CMK (cell line): ENCODE measurements at places on chromosomes 4 and X.

DNA sequence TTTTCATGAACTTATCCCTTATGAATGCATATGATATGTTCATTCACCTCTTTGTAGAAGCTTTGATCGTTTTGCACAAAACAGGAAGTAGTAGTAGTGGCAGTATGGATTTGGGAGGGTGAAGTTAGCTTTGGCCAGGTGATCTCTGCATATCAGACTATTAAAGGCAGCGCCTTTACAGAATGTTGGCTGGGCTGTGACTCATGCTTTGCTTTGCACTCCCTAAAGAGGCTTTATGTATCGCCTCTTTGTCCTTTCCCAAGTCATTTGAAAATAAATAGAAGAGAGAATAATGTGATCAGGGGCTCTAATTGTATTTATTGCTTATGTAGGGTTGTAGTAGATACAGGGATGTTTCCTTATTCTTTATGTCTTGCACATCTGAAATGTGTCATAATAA lies 50.4 kb downstream of the SHROOM3 start:
- DNase-seq: no peak

DNA sequence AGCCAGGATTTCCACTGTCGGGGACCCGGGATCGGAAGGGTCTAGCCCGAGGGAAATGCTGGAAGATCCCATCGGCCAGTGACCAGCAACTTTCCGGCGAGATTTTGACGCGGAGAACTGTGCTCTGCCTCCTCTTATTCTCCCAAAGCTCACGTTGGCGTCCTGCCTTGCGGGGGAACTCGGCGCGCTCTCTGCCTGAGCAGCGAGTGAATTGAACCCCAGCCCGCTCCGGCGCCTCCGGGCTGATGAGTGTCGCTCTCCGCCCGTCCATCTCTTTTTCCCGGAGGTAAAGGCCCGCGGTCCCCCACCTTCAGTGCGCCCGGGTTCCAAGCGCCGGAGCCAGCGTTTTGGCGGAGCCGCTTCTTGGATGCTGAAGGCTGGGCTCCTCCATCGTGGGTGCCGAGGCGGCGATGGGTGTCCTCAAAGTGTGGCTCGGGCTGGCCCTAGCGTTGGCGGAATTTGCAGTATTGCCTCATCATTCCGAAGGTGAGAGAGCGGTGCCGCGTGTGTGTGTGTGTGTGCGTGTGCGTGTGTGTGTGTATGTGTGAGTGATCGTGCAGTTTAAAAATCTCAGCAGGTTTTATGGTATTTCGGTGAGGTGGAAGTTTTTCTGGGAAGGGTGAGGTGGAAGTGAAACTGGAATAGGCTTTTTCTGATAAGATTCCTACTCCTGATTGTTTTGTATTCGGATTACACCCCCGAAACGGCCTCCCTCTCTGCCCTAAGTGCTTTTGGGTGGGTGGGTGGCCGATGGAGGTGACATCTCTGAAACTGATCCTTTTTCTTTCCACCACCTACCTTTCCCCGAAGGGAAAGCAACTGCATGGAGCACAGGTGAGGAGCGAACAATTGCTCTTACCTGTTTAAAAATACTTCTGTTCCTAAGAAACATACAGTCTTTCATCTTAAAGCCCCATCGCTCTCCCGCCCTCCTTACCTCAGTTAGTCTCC lies 752 bp downstream of the FRAS1 start:
- DNase-seq: no peak

GRCh38 chrX:108299101-108299591 lies 139.1 kb downstream of the COL4A6 start:
- no peak for DNase-seq

DNA sequence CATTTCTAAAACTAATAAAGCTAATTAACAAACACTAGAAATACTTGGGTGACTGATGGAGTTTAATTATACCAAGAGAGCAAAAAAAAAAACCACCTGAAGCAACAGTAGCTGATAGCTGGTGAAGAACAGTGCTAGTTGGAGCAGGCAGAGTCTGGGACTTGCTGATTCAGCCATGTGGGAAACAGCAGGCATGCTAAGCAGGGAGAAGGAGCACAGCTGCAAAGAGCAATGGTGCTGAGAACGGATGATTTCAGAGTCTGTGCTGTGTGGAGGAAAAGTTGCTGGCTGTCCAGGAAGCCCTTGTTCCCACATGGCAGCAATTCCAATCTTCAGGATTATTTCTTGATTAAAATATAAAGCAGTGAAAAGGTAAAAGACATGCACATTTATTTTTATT lies 68.8 kb downstream of the NPY1R start:
- no peak for DNase-seq

GRCh38 chr4:81503586-81503985 lies 31.9 kb upstream of the RASGEF1B start:
- DNase-seq: no peak

- no peak for DNase-seq
These were observed 15.7 kb downstream of the JADE1 start for GRCh38 chr4:128825226-128825625.

DNA sequence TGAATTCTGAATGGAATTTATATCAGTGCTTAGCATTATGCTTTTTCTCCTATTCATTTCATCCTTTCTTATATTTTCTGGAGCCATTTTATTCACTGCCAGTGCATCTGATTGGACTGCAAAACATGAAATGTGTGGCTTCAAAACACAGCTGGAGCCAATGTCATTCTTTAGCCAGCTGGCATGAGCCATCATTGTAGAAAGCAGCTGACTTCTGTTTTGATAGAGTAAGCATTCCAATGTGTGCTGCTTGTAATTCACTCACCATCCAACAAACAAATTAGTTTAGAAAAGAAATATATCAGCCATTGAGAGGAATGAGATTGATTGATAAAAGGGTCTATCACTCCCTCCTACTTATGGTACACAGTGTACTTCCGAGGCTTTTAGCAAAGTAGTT lies 2616.0 kb downstream of the ARAP2 start:
- no peak for DNase-seq

DNA sequence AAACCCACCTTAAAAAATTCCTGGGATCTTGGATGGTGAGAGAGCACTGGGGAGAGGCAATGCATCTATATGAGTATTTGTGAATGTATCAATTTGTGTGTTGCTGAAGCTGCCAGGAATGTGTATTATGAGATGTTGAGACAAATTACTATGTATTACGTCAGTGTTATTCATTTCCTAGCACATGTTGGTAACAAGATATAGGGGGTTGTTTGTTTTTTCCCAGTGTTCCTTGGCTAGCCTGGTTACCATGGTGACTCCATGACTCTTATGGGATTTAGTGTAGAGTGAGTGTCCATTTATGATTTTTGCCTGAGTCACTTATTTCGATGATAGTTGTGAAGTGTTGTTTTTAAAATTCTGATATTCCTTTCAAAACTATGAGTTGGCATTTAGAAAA lies 65.6 kb downstream of the RAB40A start:
- DNase-seq: no peak

DNA sequence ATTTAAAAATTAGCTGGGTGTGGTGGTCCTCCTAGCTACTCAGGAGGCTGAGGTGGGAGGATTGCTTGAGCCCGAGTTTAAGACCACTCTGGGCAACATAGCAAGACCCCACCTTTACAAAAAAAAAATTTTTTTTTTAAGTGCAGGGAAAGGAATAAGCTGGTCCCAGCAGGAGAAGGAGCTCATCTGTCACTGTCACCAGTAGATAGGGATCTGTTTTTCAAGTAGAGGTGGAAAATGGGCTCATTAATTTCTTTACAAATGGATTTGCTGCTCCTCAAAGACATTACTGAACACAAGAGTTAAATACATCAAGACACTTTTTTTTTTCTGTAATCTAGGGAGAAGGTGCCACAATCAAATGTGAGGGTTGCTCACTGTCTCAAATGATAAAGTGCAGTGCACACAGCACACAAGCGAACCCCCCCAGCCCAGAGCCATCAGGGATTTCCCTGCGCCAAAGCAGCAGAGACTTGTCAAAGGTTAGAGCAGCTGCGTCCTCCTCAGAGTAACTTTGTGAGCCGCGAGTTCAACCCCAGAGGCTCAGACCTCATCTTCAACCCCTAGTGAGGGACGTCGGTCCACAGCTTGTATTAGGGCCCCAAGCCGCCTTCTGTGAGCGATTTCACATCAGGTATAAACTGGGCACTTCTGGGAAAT lies 14.3 kb upstream of the MTNR1A start:
- DNase-seq: no peak

DNA sequence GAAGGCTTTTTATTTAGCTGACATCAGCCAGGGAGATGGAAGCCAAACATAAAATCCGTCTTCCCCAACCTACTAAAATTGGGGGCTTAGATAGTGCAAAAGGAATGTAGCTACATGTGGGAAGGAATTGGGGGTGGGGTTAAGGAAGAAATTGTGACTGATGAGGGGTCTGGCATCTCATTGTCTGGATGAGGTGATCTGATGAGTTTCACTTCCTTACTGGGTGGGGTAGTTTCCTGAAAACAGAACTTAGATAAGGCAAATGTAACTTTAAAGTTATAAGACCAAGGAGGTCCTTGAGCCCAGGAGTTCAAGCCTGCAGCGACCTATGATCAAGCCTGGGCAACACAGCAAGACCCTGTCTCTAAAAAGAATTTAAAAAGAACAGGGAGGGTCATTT lies 105.5 kb upstream of the NEIL3 start:
- no peak for DNase-seq

- DNase-seq: no peak
These were observed 29.6 kb upstream of the RPL34 start for GRCh38 chr4:108590776-108591175.

DNA sequence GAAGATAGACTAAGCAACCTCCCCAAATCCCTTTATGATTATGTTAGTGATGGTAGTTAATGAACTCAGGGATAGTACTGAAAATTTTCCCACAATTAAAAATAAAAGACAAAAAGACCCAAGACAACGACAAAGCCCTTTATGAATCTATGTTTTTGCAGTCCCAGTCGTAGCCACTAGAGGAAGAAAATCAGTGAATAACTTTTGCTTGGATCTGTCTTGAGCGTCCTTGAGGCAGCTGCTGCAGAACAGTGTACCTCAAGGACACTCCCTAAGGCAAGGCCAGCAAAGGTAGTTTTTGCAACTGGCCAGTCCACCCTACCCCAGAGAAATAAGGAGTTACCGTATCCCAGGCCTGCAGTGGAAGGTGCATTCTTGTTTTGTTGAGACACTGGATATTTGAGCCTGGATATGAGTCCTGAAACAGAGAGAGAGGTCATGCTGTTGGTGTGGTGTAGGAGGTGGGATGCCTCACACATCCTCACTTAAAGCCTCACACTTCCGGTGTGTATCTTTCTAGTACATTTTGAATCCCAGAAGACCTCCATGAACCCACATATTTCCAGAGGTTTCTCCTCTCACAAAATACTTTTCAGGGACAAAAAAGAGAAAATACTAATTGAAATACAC lies 8.7 kb upstream of the TIMM8A start:
- DNase-seq: no peak

GRCh38 chr4:94472056-94472826 lies 20.5 kb downstream of the PDLIM5 start:
- DNase-seq: no peak

GRCh38 chr4:17448689-17449088 lies 63.2 kb downstream of the QDPR start:
- DNase-seq: no peak

- no peak for DNase-seq
These were observed 326.6 kb upstream of the F9 start for GRCh38 chrX:139203651-139204570.

- DNase-seq: no peak
These were observed 24.1 kb downstream of the EMCN start for GRCh38 chr4:100493756-100494155.

GRCh38 chr4:78199984-78200383 lies 142.9 kb downstream of the FRAS1 start:
- DNase-seq: no peak

DNA sequence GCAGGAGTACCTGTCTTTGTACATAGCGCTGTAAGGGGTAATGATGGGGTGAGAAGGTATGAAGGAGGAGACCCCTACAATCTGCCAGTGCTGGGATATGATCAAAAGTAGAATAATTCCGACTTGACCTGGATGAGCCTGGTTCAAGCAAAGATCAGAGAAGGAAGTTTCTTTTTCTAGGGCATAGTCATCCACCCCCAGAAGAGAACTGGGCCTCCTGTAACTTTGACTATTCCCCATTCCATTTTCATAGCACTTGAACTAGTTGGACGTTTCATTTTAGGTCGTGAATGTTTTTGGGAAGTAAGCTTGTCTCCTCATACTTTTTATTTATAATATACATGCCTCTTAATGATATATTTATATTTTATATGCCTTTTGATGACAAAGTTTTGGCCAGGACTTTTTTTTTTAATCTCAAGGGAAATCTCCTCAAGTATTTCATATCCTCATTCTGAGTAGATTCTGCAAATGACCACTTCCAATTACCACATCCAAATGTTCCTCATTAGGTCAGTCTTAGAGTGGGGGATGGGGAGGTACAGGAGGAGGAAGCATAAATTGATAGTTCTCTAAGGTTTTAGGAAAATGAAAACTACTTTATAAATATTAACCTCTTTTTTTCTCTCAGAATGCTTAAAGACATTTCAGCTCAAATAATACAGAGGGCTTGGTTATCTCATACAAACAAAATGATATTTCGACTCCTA lies 3.5 kb downstream of the CXorf58 start:
- DNase-seq: no peak

- DNase-seq: no peak
These were observed 152.1 kb downstream of the FMR1NB start for GRCh38 chrX:148133105-148133725.

DNA sequence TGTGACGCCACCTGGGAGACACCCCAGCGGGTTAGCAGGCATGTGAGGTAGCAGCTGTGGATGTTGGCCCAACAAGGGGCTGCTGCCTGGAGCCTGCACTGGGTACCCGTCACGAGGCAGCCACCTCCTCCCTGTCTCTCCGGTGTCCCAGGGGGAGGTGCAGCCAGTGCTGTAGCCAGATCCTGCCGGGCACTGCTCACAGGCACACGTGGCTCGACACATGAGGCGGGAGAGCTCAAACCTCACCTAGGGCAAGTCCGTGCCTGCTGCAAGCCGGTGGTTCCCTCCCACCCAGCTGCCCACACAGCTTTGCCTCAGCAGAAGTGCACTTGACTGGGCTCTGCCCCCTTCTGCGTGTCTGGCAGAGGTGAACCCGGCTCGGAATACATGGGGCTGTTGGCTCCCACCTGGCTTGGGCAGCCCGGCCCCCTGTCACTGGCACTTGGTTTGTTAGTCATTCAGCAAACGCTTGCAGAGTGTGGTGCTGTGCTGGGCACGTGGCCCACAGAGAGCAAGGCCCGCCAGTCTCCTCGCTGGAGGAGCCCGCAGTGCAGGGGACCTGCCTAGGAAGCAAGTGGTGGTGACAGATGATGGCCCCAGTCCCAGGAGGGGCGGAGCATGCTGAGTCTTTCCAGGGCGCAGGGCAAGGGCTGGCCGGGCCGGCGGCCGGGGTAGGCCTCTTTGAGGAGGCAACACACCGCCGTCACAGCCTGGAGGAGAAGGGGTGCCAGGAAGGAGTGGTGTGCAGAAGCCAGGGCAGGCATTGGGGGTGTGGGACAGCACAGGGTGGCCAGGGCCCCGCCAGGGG lies 10.1 kb upstream of the SH3TC1 start:
- DNase-seq: no peak

DNA sequence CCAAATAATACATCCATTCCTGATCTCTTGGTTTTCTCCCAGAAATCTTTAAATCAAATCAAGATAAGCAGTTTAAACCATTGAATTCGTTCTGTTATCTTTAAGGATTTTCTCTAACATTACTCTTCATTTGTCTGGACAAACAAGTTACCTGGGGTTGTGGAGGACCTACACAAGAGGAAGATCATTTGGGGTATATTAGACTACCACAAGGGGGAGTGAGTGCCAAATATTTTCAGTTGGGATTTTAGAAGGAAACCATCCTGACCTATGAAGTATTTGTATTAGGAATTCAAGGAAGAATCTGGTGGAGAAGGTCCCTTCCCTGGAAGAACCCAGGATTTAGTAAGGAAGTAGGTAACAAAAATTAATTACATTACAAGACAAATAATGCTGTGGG lies 12.0 kb upstream of the DCHS2 start:
- no peak for DNase-seq
